T-helper 17 cell (primary cell): ENCODE measurements at places on chromosomes 7 and 10.
A peak's percentile ranks its signal among the peaks of the same experiment; 100 is the strongest.

GRCh38 chr10:109701633-109702215 is 221.6 kb downstream of the XPNPEP1 start:
- no peak for DNase-seq

DNA sequence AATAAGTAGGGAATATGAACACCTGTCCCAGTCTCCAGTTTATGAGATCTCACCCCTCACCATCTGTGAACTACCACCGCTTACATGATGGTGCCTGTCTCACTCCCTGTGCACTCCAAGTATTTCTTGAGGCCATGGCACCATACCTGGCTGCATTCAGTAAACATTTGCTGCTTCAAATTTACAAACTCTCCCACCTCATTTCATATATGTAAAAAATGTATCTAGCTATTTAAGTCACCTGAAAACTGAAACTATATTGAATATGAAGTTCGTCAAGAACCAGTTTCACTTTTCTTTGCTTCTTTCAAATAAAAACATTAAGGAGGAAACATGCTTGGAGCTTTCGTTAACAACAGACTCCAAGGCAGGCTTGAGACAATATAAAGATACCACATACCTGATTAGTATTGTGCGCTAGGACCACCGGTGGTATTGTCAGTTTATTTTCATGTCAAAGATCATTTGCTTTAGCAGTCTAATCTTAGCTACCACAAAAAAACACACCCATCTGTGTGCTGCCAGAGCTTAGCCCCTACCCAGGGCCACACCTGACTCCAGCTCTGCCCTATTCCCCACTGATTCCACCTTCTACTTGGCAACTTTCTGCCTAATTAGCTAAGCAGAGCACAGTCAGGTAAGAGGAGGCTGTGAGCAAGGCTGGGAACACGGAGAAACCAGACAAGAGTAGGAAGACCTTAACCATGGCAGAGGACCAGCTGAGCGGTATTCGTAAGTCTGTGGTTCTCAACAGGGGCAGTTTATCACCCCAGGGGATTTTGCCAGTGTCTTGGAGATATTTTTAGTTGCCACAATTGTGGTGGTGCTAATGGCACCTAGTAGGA is 92.0 kb downstream of the ZFAND4 start:
- no peak for DNase-seq

DNA sequence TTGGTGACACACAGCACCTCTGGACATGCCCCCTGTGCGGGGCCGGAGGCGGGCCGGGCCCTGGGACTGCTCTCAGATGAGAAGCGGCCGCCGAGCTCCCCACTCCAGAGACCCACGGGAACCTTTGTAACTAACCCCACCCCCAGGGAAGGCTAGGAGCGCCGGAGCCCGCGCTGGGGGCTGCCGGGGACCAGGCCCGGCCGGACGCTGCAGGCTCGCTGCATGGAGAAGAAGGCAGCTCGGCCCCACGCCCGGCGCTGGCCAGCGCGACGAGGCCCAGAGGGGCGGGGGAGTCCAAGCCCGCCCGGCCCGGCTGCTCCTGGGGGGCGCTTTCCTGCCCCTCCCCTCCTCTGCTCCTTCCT is 36.5 kb downstream of the AGAP3 start:
- DNase-seq, result no peak

DNA sequence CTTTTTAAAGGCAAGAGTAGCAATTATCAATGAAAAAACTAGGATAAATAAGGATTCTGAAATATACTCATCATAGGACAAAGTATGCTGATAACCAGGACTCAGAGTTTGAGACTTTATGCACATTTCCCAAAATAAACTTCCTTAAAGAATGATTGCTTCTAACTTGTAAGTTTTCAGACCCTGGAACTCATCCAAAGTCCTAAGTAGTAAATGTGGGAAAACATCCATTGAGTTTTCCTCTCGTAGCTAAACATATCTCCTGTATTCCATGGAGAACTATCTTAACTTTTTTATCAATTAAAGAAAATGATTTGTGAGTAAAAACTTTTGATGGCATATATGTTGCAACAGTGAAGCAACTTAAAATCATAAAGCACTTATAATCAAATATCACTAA is 285.2 kb upstream of the KLF6 start:
- DNase-seq, result no peak

- DNase-seq, result no peak
These were observed 19.6 kb downstream of the ANXA11 start for GRCh38 chr10:80185578-80186299.

- no peak for DNase-seq
These were observed 200.5 kb downstream of the SKAP2 start for GRCh38 chr7:26663874-26664273.

- DNase-seq, result no peak
These were observed 87.3 kb upstream of the CSTF2T start for GRCh38 chr10:51786684-51787035.

- DNase-seq, result no peak
These were observed 3.2 kb upstream of the MTG1 start for GRCh38 chr10:133390597-133391248.

DNA sequence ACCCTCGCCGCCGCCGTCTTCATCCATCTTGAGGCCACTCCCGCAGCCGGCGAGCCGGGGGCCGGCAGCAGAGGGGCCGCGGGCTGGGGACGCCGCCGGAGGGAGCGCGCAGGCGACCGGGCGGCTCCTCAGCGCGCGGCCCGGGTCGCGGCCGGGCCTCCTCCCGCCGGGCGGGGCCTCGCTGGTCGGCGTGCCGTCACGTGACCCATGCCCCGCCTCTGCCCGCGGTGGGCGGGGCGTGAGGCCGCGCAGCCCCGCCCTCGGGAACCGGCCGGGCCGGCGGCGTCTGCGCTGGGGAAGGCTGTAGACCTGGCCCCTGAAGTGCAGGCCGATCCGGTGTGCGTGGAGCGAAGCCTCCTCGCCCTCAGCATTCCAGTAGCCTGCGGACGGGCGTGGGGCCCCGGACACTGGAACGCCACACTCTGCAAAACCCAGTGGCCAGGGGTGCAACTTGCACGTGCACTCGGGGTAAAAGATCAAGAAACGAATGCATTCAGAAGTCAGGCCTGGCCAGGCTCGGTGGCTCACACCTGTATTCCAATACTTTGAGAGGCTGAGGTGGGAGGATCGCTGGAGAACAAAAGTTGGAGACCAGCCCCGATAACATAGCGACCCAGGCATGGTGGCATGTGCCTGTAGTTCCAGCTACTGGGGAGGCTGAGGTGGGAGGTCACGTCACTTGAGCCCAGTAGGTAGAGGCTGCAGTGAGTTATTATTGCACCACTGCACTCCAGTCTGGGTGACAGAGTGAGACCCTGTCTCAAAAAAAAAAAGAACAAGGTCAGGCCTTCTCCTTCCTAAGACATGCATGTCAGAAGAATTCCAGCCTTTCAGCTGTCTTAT is at the start of gene CYTH3:
Gene CYTH3, minus strand, starts transcription at position 144 of the 843 bp plus-strand sequence. Its CDS starts 117 bp downstream, at position 27.
- DNase-seq, result peak; percentile 77

GRCh38 chr7:143512488-143513340 is 35.0 kb downstream of the TAS2R41 start:
- DNase-seq, result no peak

- DNase-seq, result no peak
These were observed 529.5 kb upstream of the PCDH15 start for GRCh38 chr10:55330486-55330885.

- no peak for DNase-seq
These were observed 41.9 kb upstream of the PSMG3 start for GRCh38 chr7:1611708-1612241.

GRCh38 chr7:149449897-149450296 is 11.0 kb downstream of the ZNF777 start:
- DNase-seq, result no peak

DNA sequence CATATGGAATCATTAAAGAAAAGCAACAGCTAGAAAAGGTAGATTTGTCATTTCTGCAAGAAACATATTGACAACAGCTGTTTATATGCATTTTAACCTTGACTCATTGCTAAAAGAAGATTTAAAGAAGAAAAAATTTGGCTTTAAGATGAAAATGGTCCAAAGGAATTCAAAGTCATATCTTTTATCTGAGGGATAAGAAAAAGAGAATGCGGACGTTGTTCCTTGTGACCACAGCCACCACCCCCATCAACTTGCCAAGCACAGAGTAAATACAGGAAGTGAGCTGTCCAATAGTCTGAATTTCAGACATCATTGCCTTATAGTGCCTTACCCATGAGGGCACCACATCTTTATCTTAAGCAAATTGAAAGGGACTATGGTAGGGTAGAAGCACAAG is 7.3 kb upstream of the CRPPA start:
- DNase-seq, result no peak

DNA sequence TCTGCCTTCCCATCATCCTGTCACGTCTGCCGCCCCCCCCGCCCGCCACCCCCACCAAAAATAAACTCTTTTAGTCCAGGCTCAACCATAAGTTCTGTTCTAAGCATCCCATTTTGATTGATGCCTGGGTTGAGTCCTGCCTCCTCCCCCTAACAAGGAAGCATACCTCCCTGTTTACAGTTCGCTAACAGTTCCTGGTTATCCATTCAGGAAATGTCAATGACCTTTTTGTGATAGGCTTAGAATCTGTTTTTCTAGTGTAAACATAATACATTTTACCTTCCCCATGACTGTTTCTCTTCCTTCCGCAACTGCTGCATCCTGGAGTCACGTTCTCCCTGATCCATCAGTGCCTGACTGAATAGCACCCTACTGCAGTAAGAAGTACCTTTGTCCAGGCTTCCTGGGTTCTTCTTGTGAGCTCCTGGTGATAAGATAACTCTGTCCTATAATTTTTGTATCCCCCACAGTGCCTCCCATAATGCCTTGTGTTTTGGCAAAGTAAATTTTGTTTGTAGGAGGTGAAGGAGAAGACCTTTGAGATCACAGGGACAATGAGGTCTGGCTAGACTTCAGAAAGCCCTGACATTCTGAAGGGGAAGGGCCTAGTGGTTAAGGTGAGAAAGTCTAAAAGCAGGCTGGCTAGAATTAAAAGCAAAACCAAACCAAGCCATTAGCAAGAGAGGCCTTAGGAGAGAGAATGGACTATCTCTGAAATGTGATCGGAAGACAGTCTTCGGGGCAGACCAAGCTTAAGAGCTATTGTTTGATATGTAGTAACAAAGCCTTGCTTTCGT is 7.3 kb downstream of the AGFG2 start:
- no peak for DNase-seq

- DNase-seq, result no peak
These were observed 12.0 kb upstream of the RASSF4 start for GRCh38 chr10:44947371-44948152.

- DNase-seq, result no peak
These were observed 7.1 kb upstream of the MUC3A start for GRCh38 chr7:100942045-100942774.

DNA sequence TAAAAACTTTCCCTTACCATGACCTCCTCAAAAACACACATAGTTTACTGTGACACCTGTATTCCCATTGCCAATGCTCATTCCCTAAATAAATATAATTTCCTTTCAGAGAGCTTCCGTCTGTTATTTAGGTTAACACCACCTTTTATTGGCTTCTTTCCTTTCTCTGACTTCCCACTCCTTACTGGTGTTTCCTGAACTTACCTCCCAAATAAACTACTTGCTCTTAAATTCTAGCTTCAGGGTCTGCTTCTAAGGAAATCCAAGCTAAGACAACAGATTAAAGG is 67.4 kb upstream of the ZNF746 start:
- no peak for DNase-seq

DNA sequence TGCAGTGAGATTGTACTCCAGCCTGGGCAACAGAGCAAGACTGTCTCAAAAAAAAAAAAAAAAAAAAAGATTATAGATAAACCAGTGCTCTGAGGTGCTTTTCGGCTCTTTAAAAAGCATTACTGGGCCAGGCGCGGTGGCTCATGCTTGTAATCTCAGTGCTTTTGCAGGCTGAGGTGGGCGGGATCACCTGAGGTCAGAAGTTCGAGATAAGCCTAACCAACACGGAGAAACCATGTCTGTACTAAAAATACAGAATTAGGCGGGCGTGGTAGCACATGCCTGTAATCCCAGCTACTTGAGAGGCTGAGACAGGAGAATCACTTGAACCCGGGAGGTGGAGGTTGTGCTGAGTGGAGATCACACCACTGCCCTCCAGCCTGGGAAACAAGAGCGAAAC is 6.6 kb upstream of the HNRNPF start:
- DNase-seq, result no peak

- no peak for DNase-seq
These were observed 18.5 kb upstream of the SAR1A start for GRCh38 chr10:70188768-70189167.

GRCh38 chr7:24197852-24198251 is 86.1 kb upstream of the NPY start:
- no peak for DNase-seq
